AG10803 (cell line): ENCODE measurements at places on chromosomes 16 and 17.

GRCh38 chr16:62190426-62190825, 154.2 kb upstream of the CDH8 start:
- no peak for DNase-seq

DNA sequence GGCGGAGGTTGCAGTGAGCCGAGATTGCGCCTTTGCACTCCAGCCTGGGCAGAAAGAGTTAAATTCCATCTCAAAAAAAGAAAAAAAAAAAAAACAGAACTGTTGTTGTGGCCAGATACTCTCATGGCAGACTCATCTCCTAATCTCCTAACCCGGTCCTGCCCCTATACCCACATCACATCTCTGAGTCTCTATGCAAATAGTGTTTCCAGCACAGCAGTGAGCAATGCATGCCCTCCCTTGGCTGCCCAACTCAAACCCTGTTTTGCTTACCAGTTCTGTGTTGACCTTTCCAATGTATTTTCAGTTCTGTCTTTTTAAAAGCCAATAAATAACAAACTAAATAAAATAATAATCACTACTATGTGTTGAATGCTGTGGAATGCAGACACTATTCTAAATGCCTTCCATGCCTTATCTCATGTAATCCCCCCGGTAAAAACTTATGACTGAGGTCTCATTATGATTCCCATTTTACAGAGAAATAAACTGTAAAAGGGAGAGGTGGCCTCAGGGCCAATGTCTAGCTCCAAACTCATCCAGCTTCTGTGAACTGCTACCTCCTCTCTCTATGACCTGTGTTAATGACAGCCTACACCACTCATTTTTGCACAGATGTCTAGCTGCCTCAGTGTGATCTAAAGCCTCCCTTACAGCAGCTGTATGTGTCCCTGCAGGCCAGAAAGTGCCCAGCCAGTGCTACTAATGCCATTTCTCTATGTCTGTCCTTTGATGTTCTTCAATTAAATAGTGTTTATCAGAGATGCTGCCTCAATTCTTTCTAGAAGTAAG, 289.8 kb downstream of the HS3ST3B1 start:
- DNase-seq: no peak

- no peak for DNase-seq
These were observed 25.3 kb downstream of the MARCHF10 start for GRCh38 chr17:62782730-62783270.

DNA sequence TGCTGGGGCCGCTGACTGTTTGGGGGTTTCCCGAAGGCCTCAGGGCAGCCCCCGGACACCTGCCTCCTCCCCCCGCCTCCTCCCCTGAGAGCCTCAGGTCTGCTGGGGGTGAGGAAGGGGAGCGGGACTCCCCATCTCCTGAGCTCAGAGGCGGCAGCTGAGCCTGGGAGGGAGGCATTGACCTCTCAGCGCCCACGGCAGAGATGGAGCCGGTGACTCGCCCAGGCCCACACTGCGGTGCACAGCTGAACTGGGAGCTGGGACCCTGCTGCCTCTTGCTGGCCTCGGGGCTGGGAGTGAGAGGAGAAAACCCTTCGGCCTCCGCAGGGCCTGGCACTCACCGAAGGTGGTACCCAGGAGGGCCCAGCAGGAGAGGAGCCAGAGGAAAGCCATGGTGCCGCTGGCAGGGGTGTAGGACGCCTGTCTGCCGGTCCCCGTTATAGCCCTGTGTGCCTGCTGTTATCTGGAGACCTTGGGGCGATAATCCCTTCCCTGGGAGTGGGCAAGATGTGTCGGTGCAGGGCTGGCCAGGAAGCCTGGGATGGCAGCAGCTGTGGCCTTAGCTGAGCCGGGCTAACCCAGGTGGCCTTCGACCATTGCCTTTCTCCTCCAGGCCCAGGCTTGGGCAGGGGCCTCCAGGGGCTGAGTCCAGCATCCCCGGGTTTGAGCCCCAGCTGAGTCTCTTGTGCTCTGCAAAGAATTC, at the start of gene CTRB2:
Gene CTRB2, minus strand, starts transcription at position 413 of the 703 bp plus-strand sequence. Its CDS starts 20 bp downstream, at position 393.
- no peak for DNase-seq

GRCh38 chr16:88870608-88871348, 4.3 kb upstream of the PABPN1L start:
- no peak for DNase-seq

- DNase-seq: peak; percentile 71
These were observed at the start of gene PLEKHG4 for GRCh38 chr16:67279296-67280089. Gene PLEKHG4, plus strand, starts transcription at chr16:67279532. Its CDS starts 513 bp downstream, at chr16:67280045.

DNA sequence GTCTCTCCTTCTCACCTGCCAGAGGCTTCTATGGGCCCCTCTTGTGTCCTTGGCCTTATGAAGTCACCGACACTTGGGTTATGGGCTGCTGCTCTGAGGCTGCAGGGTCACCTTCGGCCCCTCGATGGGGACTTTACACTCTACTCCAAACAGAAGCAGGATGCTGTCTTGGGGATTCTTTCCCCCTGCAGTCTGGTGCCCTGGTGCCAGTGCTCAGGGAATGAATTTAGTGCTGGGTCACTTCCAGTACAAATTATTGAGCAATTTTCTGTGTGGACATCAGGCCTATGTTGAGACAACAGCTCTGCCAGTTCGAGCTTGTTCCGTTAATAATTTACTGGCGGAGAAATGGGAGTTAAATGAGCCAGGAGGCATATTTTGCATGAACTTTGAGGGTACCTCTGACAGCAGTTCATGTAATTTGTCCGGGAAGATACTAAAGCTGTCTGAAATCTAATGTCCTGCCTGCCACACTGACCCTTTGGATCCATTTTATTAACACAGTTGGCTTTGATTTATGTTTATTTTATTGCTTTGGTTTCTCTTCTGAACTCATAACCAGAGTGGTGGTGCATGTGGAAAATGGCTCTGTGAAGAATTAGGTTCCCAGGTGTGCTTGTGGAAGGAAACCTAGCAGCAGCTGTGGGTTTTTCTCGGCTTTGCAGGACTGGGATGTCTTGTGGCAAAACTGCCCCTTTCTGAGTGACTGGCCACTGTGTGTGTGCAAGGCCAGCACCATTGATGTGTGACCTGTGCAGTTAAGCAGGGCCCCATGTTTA, 34.1 kb upstream of the DHX8 start:
- peak; percentile 57 for DNase-seq

GRCh38 chr17:59402760-59403159, 71.3 kb downstream of the YPEL2 start:
- DNase-seq: no peak

GRCh38 chr17:33964344-33964979, 290.6 kb upstream of the CCL2 start:
- DNase-seq: no peak

DNA sequence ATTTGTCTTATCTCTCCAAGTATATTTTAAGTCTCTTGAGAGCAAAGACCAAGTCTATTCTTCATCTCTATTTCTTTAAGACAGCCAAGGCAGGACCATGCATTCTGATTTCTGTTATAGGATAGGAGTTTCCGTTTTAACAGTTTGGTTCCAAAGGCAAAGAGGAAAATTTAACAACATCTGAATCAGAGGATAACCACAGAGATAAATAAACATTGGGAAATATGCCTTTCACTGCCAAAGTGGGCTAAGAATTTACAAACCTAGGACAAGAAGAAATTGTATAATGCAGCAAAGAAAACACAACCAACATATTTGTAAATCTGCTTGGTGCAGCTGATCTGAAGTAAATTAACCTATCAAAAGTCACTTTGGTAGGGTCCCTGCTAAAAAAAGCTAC, 37.7 kb downstream of the USP32 start:
- peak; percentile 83 for DNase-seq

- DNase-seq: no peak
These were observed 18.4 kb downstream of the LDHD start for GRCh38 chr16:75097941-75098901.

DNA sequence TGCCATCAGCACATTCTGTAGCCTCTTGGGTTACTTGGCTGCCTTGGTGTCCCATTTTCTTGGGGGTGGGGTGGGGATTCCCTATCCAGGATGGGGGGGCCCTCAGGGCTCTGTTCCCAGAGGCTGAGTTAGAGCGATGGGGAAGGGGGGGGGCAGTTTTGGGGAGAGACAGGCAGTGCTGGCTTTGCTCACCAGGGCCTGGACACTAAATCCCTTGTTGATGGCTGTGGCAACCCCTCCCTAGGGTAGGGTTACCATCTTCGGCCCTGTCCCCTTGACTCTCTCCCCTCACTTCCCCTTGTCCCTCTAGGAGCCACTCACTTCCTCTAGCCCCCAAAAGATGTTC, 660 bp upstream of the ATP2A1 start:
- no peak for DNase-seq

GRCh38 chr17:58557981-58558380, 43.5 kb upstream of the MTMR4 start:
- no peak for DNase-seq

- no peak for DNase-seq
These were observed 14.9 kb upstream of the ARL6IP1 start for GRCh38 chr16:18816286-18816685.

DNA sequence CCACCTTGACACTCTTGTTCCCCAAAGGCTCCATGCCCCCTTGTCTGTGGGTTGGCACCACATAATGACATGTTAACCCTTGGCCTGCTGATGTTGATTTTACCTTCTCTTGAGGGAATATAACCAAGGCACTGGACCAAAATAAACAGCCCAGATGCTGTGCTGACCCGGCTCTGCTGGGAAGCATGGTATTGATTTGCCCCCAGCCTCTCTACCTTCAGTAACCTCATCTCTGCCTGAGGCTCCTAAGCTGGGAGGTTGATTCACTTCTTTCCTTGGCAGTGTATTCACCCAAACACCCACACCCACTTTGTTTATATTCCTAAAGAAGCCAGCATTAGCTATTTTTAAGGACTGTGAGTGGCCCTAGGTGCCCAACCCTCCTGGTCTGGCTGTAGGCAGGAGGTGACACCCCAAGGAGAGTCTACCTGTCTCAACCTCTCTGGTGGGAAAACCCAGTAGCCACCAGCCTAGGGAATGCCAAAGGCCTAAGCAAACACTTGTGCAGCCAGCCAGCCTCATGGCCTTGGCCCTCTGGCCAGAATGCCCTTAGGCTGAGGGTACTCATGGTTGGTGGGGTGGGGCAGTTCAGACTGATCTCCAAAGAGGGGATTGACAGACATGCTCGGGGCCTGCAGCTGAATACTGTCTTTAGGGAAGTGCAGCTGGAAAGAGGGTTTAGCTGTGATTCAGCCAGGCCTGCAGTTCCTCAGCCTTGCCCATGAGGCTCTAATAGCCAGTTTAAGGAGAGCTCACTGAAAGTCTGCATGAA, 42.7 kb downstream of the GNAO1 start:
- DNase-seq: no peak

- peak; percentile 77 for DNase-seq
These were observed 33.2 kb downstream of the CYTH1 start for GRCh38 chr17:78748730-78749317.

GRCh38 chr17:76969598-76970172, 101.5 kb downstream of the MGAT5B start:
- DNase-seq: no peak

GRCh38 chr17:78879635-78880186, 23.3 kb downstream of the CEP295NL start:
- peak; percentile 96 for DNase-seq

DNA sequence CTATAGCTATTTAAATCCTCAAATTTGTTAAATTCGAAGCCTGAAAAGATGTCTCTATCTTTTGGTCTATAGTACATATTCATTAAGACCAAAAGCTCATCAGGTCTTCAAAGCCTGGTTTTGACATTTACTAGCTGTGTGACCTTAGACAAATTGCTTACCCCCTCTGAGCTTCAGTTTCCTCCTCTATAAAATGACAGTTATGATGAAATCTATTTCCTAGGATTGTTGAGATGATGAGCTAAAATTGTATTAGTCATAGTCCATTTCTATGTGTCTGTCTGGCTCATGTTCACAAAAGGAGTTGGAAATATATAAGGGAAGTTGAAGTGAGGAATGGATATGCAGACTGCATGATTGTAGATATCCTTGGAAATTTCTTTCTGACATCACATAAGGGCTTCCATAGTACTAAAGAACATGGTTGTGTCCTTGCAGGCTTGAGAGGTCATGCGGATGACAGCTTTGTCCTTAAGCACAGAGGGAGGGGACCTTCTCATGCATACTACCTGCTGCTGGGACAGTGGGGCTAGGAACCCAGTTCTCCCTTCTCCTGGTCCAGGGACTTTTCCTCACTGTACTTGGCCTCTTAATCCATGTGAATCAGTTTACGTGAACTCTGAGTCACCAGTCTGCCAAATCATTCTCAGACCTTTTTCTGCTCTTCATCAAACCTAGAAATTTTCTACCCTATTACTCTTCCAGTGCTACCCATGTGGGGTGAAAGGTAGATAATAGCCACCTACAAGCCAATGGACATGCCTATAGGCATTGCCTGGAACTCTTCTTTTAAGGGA, 487.5 kb upstream of the SALL1 start:
- peak; percentile 15 for DNase-seq

GRCh38 chr16:10817963-10818941, at the start of gene TVP23A:
Gene TVP23A, minus strand, starts transcription at chr16:10818794. Its CDS starts 301 bp downstream, at chr16:10818493.
- no peak for DNase-seq

- no peak for DNase-seq
These were observed 35.1 kb upstream of the IL21R start for GRCh38 chr16:27366687-27367460.

GRCh38 chr17:50154604-50155003, 4.1 kb upstream of the PPP1R9B start:
- no peak for DNase-seq

GRCh38 chr17:75488693-75489510, 26.4 kb downstream of the CASKIN2 start:
- no peak for DNase-seq

GRCh38 chr17:37446027-37446426, 39.3 kb downstream of the TADA2A start:
- DNase-seq: no peak

GRCh38 chr17:66829386-66829864, 5.5 kb upstream of the CACNG5 start:
- peak; percentile 54 for DNase-seq

DNA sequence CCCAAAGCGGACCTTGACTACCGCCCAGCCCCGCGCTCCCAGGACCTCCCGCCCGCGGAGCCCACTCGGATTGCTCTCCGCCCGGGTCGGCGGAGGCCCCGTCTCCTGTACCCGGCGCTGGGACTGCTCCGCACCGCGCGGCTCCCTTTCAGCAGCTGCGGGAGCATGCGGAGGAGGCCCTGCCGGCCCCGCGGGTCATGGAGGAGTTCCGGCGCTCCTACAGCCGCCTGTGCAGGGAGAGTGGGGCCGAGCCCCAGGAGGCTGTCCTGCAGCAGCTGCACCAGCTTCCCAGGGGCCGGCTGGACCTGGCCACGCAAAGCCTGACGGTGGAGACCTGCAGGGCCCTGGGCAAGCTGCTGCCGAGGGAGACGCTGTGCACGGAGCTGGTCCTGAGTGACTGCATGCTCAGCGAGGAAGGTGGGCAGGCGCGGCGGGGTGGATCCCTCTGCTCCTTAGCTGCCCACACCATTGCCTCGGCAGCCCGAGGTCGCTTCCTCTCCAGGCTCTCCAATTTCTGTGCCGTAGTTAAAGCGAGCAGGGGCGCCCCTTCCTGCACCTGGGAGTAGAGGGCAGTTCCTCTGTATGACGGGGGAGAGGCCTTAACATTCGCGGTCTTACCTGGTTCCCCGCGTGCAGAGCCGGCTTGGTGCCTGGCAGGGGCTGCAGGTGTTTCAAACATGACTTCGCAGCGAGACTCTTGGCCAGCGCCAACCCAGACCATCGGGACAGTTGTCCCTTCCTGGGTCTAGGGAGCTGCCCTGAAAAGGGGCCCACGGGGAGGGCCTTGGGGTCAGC, 539 bp downstream of the LRRC45 start:
- DNase-seq: no peak
